ENCODE measurements at places on chromosomes 4 and X. TPM values are rescaled to one million over a fixed set of nuclear protein-coding genes. Genes with fewer than 3 reads are reported as not detected.
A peak's percentile ranks its signal among the peaks of the same experiment; 100 is the strongest.

DNA sequence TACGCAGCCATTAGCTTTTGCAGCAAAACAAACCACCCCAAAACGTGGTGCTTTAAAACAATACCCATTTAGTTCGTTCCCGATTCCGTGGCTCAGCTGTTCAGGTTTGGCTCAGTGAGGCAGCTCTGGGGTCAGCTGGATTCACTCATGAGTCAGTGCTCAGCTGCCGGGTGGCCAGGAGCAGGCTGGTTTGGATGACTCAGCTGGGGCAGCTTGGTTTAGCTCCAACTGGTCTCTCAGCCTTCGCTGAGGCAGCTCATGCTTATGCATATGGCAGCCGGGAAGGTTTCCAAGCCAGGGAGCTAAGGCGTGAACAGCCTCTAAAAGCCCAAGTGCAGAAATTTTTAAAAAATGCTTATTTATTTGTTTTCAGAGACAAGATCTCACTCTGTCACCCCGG is 13.3 kb upstream of the CD99 start:
- no peak overlapping the region for H3K27ac ChIP-seq
- peaks cover 4% of the 10 kb centered on the region for H3K27me3 ChIP-seq
- no peaks in the 10 kb centered on the region for H3K4me1 ChIP-seq
- H3K36me3 ChIP-seq = no peaks in the 10 kb centered on the region
- no peak overlapping the region for H3K4me3 ChIP-seq

Gene NUP62CL
- total RNA-seq = 6.1 TPM

DNA sequence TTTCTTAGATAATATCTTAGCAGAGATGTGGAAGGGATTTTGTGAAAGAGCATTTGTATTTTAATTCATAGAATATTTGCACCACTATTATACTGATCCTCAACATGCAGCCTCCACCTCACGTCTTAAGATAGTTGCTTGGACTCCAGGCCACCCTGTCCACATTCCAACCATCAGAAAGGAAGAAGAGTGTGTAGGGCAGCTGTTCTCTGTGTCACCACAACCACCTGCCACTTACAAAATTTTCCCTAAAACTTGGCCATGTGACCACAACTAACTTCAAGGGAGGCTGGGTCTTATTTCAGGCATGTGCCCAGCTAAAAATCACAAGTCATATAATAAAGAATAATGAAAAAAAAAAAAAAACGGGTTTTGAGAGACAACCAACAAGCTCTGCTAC is 528.1 kb downstream of the RAB28 start:
- no peaks in the 10 kb centered on the region for H3K27me3 ChIP-seq
- H3K4me1 ChIP-seq = no peaks in the 10 kb centered on the region
- no peak for DNase-seq
- H3K4me3 ChIP-seq = no peak overlapping the region
- no peaks in the 10 kb centered on the region for H3K36me3 ChIP-seq

DNA sequence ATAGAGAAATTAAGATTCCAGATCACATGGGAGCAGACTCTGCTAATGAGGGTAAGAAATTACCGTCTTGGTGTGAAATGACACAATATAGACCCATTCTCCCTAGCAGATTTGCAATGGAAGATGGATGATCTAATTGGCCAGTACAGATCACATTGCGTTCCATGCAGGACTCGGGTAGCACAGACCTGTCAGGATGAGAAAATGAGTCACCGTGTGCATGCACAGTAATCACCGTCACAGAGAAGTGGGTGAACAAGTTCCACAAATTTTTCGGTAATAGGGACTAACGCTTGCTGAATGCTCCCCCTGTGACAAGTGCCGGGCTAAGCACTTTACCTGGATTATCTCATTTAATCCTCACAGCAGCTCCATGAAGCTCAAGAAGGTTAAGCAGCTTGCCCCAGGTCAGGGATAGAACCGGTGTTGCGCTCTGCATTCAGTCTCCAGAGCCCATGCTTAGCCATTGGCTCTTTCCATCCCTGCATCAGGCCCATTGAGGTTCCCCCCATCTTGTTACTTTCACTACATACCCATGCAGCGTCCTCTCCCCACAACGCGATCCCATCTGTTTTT is 375.6 kb downstream of the FBXW7 start:
- no peak overlapping the region for H3K27ac ChIP-seq
- H3K27me3 ChIP-seq = peaks cover 12% of the 10 kb centered on the region
- DNase-seq = no peak

- H3K27ac ChIP-seq = no peak overlapping the region
- no peak overlapping the region for H3K4me3 ChIP-seq
- DNase-seq = no peak
- H3K36me3 ChIP-seq = peaks cover 2% of the 10 kb centered on the region
- peaks cover 4% of the 10 kb centered on the region for H3K4me1 ChIP-seq
These were observed 18.2 kb upstream of the PLAC1 start for GRCh38 chrX:134676436-134676835.

Gene NPY5R
- 0.12 TPM for total RNA-seq

DNA sequence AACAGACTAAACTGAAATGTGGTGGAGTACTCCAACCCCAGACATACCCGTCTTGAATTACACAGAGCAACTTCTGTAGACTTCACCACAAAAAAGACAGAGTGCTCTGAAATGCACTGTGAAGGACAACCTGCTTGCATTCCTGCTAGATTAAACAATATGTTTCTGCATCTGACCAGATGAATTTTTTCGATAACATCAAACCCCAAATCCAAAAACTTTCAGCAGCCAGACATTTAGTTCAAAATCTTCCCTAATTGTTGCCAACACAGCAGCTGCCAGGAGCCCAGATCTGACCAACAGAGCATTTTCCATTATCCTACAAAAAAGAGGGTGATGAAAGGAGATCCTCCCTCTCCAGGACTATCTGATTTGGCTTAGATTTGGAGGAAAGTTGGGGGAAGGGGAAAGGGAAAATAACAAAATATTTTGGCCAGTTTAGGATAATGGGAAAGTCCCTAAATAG is 356.5 kb downstream of the PDGFC start:
- peaks cover 6% of the 10 kb centered on the region for H3K4me1 ChIP-seq
- no peaks in the 10 kb centered on the region for H3K36me3 ChIP-seq
- DNase-seq = no peak
- no peak overlapping the region for H3K27ac ChIP-seq
- no peaks in the 10 kb centered on the region for H3K27me3 ChIP-seq
- H3K4me3 ChIP-seq = no peak overlapping the region

DNA sequence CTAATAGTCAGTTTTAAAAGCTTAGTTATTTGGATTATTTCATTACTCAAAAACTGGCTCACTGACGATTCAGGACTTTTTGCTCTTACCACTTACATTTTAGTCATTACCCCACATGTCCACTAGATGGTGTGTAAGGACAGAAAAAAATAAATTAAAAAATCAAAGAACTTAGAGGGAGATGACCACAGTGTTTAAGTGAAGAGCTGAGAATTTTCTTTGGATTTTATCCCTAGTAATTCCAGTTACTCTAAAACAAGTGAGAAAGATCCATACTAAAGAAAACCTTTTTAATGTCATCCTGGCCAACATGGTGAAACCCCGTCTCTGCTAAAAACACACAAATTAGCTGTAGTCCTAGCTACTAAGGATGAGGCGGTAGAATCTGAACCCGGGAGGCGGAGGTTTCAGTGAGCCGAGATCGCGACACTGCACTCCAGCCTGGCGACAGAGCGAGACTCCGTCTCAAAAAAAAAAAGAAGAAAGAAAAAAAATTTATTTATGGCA is 26.4 kb upstream of the TMPRSS11B start:
- H3K4me3 ChIP-seq = peak overlapping the region; percentile 87
- peaks cover 13% of the 10 kb centered on the region for H3K4me1 ChIP-seq
- peak; percentile 13 for DNase-seq
- H3K36me3 ChIP-seq = no peaks in the 10 kb centered on the region
- H3K27me3 ChIP-seq = no peaks in the 10 kb centered on the region

Gene CLGN
- total RNA-seq = 16.1 TPM

DNA sequence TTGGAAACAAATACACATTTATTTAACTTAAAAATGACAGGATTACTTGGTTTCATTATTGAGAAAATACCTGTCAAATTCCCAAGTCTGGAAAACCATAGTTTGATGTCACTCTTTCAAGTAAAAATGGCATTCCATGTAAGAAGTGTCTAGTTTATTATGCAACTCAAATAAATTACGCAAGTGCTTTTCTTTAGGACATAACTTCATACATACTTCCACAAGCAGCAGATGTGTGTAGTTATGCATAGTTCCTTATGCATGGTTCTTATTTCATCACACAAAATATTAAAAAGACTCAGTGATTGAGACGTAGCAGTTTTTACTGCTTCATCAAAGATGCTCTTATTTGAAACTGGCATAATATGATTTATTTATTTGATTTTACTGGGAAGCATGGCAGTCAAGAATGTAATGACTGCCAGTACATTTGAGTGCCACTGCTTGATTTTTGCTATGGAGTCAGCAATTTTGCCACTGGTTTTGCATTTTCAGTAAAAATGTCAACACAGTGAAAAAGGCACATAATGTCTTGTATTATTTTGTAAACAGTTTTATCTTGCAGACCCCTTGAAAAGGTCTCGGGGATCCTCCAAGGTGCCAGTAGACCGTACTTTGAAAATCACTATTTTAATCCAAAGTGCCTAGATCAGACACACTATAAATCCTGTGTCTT is 62.1 kb downstream of the CLCN3 start:
- peaks cover 22% of the 10 kb centered on the region for H3K36me3 ChIP-seq
- no peak for DNase-seq
- no peaks in the 10 kb centered on the region for H3K4me1 ChIP-seq

GRCh38 chr4:139295942-139296299 is 5.4 kb upstream of the NAA15 start:
- peak overlapping the region; percentile 99 for H3K27ac ChIP-seq
- H3K4me1 ChIP-seq = peaks cover 35% of the 10 kb centered on the region
- peaks cover 6% of the 10 kb centered on the region for H3K36me3 ChIP-seq
- no peaks in the 10 kb centered on the region for H3K27me3 ChIP-seq
- DNase-seq = no peak

GRCh38 chr4:184548648-184549341 is 74.4 kb upstream of the IRF2 start:
- no peaks in the 10 kb centered on the region for H3K27me3 ChIP-seq
- peak; percentile 12 for DNase-seq
- H3K36me3 ChIP-seq = no peaks in the 10 kb centered on the region
- H3K4me1 ChIP-seq = peaks cover 12% of the 10 kb centered on the region
- peak overlapping the region; percentile 91 for H3K27ac ChIP-seq
- peak overlapping the region; percentile 80 for H3K4me3 ChIP-seq

DNA sequence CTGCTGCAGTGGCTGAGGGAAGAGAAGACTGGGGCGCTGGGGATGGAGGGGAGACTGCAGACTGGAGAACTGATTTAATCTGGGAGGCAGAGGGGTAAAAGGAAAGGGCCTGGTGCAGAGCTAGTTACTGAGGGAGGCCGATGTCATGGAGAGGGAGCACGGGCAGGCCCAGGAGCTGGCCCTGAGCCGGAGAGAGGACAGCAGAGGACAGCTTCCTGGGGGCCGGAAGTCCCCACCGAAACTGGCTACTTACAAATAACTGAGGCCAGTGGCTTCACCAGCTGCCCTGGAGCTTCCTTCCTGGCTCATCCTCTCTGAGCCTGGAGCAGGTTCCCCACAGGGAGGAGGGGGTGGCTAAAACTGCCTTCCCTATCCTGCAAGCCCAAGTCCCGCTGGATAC is 26.9 kb downstream of the NSG1 start:
- H3K36me3 ChIP-seq = peaks cover 3% of the 10 kb centered on the region
- H3K27ac ChIP-seq = no peak overlapping the region
- no peak overlapping the region for H3K4me3 ChIP-seq
- no peaks in the 10 kb centered on the region for H3K4me1 ChIP-seq
- H3K27me3 ChIP-seq = no peaks in the 10 kb centered on the region

DNA sequence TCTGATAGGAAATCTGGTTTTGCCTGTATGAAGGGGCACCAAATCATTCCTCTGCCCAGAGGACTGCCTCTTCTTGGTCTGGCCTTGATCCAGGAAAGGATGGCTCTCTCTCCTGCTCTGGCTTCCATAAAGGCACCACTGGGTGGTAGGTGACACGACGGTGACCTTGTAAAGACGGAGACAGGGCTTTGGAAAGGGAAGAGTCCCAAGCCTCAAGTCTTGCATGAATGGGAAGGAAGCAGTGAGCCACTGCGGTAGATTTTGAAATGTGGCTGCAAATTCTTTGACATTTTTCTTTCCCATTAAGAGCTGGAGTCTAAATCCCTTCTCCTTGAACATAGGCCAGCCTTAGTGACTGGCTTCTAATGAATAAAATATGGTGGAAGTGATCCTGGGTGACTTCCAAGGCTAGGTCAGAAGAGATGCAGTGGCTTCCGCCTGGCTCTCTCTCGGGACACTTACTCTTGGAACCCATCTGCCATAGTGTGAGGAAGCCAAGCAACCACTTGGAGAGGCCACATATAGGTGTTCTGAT is 347.4 kb downstream of the BCOR start:
- peaks cover 6% of the 10 kb centered on the region for H3K4me1 ChIP-seq
- no peaks in the 10 kb centered on the region for H3K27me3 ChIP-seq
- H3K36me3 ChIP-seq = no peaks in the 10 kb centered on the region
- no peak overlapping the region for H3K27ac ChIP-seq
- no peak for DNase-seq
- H3K4me3 ChIP-seq = no peak overlapping the region

GRCh38 chrX:133090236-133090809 is 6.6 kb downstream of the USP26 start:
- H3K27ac ChIP-seq = no peak overlapping the region
- no peak for DNase-seq
- H3K36me3 ChIP-seq = no peaks in the 10 kb centered on the region

DNA sequence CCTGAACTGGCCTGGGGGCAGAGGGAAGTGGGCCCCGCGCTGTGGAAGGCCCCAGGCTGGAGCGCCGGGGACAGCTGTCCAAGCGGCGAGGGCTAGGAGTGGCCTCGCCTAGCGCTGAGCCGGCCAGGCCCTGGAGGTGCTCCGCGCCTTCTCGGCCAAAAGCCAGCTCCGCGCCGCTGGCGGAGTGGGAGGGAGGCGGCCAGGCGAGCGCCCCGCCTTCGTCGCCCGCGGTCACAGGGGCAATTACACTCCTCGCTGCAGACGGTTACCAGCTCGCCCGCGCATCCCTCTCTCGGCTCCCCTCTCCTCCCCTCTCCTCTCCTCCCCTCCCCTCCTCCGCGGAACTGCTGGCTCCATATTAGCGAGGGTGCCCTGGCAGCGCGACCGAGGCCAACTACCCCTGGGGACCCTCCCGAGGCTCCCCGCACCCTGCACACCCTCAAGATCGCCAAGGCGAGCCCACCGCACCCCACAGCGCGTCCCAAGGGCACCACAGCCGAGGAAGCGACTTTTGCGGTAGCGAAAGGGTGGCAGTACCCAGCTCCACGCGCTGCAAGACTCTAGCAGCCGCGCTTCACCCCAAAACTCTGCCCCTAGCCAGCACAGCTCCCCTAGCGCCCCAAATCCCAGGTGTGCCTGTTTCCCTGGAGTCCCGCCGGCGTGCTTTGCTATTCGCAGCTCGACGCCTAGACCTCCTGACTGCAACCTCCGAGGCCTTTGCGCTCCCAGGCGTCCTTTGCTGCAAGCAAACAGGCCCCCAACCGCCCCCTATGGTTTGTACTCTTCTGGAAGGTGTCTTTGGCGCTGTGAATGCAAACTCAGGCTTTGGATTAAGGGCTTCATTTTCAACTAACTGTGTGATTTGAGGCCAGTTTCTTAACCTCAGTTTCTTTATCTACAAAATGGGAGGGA is 91.4 kb downstream of the BCOR start:
- H3K27me3 ChIP-seq = peaks cover 62% of the 10 kb centered on the region
- no peak for DNase-seq
- peaks cover 59% of the 10 kb centered on the region for H3K4me1 ChIP-seq
- H3K4me3 ChIP-seq = peak overlapping the region; percentile 75
- H3K27ac ChIP-seq = no peak overlapping the region
- H3K36me3 ChIP-seq = no peaks in the 10 kb centered on the region

All from neural crest cell (in vitro differentiated cells).